Thyroid gland (tissue), 4 donors: ENCODE measurements at places on chromosomes 1 and 21.

DNA sequence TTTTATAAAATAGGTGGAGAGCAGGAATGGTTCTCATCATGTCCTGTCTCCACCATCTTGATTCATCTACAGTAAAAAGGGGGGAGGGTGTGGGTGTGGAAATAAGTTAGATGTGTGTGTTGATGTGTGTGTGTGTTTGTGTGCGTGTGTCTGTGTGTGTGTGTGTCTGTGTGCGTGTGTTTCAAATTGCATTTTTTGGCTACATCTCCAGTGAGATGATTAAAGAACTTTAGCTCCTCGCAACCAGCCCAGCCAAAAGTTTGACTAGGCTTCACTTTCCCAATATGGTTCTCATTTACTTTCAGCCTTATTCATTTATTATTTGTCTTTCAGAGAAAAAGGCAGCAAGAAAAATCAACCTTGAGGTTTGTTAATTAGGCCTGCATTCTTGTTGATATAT, 14.7 kb upstream of the HAO2 start:
- no peak for DNase-seq

DNA sequence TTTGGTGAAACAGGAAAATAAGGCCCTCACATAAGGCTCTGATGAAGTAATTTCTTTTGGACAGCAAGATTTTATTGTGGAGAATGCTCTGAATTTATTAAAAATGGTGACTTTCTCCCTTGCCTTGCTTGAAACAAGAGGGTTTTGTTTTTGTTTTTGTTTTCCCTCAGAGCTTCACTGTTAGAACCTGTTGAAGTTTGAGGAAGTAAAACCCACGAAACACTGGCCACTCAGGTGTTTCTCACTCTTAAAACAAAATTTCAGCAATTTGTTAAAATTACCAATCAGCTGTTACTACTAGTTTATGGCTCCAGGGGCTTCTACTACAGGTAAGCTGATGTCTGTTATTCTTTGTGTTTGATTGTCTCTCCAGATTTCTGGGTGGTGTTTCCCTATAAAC, 112.6 kb upstream of the B3GALT2 start:
- no peak for DNase-seq

DNA sequence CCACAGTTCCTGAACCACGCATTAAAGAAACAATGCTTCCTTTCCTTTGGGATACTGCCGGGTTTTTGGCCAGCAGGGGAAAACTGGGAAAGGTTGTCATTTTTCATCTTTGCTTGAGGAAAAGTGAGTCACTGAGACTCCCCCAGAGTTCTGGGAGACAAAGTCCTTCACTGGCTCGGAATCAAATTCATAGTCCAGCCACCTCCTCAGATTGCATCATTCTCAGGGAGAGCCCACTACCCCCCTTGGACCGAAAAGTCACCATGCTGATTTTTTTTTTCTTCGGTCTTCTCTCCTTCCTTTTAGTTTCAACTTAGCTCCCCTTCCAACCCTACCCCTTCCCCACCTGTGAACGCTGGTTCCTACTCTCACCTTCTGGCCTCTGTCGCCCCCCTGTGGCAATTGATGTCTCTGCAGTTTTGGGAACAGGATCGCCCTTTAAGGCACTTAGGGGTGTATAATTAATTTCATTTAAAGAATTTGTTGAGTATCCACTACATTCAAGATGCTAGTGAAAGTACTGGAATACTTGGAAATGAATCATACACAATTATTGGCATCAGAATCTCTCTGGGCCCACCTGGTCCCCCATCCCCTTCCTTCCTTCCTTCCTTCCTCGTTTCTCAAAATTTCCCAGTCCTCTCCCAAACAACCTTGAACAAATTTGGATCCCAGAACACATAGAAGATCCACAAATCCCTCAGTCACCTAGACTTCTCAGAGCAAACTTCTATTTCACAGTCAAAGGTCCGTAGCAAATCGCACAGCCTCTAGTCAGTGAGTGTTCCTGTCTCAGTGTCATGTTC, 6.9 kb downstream of the ACKR1 start:
- peak; percentile 50 for DNase-seq

DNA sequence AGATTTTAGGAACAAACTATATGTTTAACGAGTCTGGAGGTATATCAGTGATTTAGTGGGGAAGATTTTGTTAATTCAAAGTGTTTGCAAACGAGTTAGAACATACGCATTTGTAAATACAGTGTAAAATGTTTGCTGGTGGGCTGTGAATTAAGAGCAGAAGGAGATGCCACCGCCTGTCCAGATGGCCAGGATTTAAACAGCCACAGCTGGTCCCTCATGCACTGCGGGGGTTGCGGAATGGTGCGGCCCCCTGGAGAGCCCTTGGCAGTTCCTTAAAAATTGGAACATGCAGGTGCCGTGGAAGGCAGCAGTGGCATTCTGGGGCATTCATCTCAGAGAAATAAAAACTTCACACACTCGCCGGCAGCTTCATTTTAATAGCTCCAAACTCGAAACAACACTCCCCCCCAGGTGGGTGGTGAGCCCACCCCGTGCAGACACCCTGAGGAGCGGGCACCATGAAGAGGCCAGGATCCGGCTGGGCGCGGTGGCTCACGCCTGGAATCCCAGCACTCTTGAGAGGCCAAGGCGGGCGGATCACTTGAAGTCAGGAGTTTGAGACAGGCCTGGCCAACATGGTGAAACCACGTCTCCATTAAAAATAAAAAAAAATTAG, 3.5 kb upstream of the C1orf159 start:
- no peak for DNase-seq

DNA sequence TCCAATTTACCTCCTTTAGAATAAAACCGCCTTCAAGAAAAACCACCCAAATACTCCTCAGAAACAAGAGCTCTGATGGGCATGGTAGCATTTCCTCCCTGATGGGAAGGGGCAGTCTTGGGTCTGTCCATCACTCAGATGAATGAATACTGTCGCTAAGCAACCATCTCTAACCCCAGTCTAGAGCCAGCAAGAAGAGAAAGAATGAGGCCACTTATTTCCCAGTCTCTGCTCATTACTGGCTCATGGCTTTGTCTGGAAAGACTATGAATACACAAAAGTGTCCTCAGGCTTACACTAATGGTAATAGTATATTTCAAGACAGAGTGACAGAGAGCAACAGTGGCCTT, 51.0 kb upstream of the F3 start:
- DNase-seq = no peak

DNA sequence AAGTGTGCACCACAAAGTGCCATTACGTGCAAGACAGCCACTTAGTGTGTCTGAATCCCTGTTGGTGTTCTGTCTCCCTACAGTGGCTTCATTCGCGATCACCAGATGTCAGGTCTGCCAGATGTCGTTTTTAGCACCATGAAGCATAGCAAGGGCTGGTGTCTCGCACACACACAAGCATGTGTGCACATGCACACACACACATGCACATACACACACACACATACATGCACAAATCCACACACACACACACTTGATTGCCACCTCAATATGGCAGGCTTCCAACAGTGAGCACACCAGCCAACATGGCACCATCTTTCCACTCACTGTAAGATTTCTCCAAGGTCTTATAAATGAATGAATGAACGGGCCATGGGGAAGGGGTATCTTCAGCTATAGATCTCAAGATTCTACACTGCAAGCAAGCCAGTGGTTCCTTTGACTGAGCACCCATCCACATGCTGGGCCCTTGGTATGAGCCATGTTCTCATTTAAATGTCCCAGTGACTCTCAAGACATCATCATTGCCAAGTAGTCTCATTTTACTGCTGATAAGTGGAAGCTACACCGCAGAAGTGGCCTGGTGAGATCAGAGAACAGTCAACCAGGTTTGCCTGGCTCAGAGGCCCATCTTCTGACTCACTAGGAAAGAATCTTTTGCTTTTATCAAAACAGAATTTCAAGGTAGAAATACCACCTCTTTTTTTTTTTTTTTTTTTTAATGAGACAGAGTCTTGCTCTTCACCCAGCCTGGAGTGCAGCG, 84.9 kb downstream of the SIM2 start:
- peak; percentile 75 for DNase-seq

DNA sequence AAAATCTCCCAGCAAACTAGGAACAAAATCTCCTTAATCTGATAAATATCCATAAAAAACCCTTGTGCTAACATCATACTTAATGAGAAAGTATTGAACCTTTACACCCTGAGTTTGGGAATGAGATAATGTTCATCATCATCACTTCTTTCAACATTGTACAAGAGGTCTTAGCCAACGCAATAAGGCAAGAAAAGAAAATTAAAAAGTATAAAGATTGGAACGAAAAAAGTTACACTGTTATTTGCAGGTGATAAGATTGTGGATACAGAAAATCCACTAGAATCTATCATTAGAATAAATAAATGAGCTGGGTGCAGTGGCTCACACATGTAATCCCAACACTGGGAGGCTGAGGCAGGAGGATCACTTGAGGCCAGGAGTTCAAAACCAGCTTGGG, 76.7 kb downstream of the UBR4 start:
- DNase-seq = no peak

- DNase-seq = no peak
Observed at GRCh38 chr1:245690946-245691541, 536.3 kb downstream of the KIF26B start.

- no peak for DNase-seq
Observed at GRCh38 chr1:27430903-27431600, 38.6 kb downstream of the GPR3 start.

GRCh38 chr1:212539737-212540430, 68.7 kb upstream of the ATF3 start:
- DNase-seq = no peak

- no peak for DNase-seq
Observed at GRCh38 chr1:172905452-172905851, 145.3 kb downstream of the TNFSF18 start.

- no peak for DNase-seq
Observed at GRCh38 chr1:183600136-183600535, 9.9 kb upstream of the NCF2 start.

- no peak for DNase-seq
Observed at GRCh38 chr1:211915924-211916323, 85.4 kb upstream of the LPGAT1 start.

DNA sequence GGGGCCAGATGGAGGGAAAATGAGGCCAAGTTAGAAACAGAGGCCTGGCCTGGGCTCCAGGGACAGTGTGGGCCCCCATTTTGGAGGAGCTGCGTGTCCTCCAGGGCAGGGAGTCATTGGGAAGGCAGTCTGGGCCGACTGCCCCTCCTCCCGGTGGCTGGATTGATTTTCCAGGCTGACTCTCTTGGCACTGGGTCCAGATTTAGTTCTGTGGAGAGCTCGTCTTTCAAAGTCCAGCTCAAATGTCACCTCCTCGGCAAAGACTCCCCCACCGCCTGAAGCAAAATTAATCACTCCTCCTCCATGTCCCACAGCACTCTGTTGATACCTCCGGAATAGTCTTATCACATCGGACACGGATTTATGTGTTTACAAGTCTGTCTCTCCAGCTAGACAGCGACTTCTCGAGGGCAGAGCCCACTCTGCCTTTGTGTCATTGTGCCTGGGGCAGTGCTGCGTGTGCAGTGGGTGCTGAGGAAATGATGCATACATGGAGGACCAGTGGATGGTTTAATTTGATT, 175.1 kb downstream of the CAMTA1 start:
- DNase-seq = no peak

DNA sequence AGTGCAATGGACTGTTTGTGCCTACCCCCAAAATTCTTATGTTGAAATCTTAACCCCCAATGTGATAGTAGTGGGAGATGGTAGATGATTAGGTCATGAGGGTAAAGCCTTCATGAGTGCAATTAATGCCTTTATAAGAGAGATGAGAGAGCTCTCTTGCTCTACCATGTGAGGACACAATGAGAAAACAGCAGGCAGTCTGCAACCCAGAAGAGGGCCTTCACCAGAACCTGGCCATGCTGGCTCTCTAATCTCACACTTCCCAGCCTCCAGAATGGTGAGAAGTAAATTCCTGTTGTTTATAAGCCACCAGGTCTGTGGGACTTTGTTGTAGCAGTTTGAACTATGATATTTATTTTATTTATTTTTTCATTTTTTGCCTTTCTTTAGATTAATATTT, 21.0 kb downstream of the RYR2 start:
- no peak for DNase-seq

DNA sequence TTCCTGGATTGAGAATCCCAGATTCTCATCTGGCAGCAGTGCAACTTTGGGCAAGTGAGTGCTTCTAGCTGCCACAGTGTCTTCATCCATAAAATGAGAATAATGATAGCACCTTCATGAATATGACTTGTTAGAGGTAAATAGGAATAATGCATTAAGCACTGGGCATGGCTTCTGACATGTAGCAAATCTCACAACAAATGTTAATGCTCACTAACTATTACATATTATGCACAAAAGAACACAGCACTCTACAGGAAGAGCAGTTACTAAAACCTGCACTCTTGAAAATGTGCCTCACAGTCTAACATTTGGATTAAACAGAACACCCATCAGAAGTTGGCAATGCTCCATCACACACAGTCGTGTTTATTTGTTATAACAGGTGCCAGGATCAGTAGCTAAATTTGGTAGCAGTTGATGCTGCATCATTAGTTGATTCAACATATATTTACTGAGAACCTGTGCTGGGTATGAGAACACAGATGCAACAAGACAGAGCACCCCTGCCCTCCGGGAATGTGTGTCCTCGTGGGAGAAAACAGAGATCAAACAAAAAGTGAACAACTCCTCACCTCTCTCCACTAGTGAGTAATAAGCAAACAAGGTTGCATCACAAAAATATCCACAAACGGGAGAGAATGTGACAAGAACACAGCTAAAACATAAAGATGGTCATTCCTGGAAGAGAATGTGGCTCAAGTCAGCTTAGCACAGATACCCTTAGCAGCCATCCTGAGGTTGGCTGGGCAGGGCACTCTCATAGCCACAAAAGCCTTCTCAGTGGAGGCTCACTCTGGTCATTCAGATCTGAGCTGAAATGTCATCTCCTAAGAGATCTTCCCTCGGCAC, 26.2 kb upstream of the LBR start:
- no peak for DNase-seq

DNA sequence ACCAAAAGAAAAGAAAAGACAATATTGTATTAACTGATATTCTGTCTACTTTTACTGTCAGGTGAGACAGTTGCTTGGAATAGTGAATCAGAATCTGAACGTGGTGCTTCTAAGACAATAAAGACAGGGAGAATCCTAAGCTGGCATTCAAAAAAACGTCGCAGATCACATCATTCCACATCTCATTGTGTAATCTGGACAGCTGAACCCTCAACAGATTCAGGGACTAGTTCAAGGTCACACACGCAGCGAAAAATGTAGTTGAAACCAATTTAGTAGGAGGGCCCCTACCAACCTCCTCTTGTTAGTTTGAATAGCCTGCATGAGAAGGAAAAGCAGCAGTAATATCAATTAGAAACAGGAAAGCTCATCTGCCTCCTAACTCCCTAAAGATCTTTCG, 46.4 kb upstream of the KRTAP19-8 start:
- DNase-seq = no peak

- peak; percentile 75 for DNase-seq
Observed at GRCh38 chr1:235024711-235025421, 103.8 kb downstream of the TOMM20 start.

DNA sequence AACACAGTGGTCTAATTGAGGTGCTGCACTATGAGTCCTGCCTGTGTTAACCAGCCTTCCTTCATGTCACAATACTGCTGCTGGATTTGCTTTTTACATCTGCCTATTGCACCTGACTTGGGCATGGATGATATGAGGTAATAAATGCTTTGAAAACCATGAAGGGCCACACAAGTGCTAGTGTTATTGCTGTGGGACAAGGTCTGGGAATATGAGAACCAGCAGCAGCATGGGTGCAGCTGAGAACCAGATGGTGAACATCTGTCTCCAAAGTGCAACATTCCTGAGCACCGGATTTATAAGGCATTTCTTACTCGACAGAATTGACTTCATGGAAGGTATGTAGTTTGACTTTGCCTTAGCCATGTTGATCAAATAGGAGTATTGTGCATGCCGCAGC, 16.6 kb downstream of the TRIM45 start:
- DNase-seq = no peak
